ENCODE measurements at places on chromosomes 13 and 19.

GRCh38 chr13:72959643-72960042, 99.2 kb upstream of the KLF5 start:
- no peak for DNase-seq

DNA sequence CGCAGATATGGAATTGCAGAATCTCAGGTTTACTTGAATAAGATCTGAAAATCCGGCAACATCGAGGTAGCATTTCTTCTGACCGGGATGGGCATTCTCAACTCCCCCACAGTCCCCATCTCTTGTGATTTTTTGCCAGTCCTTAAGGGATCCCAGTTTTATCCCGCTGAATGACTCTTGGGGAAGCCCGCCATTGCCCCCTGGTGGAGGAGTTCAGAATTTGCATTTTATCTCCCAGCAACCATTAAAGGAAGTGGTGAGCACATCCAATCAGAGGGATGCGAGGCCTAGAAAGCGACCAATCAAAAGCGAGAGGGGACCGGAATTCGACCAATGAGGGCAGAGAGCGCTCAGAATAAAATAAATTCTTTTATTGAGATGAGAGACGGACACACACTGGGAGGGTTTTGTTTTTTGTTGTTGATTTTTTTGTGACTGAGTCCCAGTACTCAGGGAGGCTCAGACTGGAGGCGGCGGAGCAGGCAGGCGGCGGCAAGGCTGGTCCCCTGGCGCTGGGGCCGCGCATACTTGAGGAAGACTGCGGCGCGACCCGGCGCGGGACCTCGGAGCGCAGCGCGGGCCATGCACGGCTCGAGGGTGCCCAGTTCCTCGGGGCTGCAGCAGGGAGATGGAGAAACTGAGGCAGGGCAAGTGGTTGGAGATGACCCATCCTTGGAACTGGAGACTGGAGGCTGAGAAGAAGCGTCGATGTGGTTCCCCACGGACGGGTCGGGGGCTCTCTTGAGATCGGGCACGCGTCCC, 3.9 kb upstream of the TTC9B start:
- DNase-seq = peak; percentile 49

GRCh38 chr13:49740870-49741269, 49.6 kb upstream of the EBPL start:
- no peak for DNase-seq

DNA sequence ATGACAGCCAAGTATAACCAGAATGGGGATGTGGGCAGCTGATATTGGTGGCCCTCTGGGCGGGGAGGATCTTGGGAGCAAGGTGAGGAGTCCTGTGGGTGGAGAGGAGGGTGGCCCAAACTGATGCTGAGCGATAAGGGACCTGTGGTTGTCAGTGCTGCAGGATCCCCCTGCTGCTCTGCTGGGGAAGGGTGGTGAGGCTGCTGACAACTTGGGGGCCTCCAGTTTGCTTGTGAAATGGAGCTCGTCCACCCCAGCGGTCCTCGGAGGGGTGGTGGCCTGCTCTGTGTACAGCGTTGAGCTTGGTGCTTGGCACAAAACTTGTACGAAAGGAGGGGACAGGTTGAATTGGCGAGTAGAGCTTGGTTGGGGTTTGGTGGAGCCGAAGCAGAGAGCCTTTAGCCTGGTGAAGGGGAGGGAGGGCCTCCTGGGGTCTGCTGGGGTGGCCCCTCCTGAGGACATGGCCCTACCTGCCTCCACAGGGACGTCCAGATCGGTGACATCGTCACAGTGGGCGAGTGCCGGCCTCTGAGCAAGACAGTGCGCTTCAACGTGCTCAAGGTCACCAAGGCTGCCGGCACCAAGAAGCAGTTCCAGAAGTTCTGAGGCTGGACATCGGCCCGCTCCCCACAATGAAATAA, 2.9 kb downstream of the RPS11 start:
- DNase-seq = no peak

GRCh38 chr19:1744822-1745563, 8.3 kb upstream of the ONECUT3 start:
- no peak for DNase-seq

- no peak for DNase-seq
These were observed 71.0 kb downstream of the RAP2A start for GRCh38 chr13:97505017-97505416.

DNA sequence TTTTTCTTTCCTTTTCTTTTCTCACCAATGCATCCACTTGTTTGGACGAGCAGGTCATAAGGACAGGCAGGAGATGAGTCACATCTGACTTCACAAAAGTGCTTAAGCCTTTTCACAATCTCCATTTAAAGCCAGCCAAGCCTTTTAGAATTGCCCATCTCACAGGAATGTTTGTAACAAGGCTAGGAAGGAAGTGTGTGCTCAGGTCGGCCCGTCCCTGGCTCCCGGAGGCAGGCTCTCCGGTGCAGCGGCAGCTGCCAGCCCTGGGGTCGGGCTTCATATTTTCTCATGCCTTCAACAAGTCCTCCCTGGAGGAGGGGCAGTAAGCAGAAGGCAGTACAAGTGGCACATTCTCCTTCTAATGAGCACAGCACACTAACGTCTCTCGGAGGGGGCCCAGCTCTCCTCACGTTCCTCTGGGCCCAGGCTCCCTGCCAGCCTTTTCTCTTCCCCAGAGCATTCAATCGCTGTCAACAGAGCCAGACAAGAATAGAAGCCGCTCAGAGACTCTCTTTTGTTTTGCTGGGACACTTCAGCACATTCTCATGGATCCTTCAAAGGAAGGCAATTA, 180.5 kb downstream of the COL4A1 start:
- no peak for DNase-seq

- no peak for DNase-seq
These were observed 361.6 kb downstream of the COG6 start for GRCh38 chr13:40016953-40017660.

- no peak for DNase-seq
These were observed 23.4 kb upstream of the ZNF561 start for GRCh38 chr19:9644472-9644871.

DNA sequence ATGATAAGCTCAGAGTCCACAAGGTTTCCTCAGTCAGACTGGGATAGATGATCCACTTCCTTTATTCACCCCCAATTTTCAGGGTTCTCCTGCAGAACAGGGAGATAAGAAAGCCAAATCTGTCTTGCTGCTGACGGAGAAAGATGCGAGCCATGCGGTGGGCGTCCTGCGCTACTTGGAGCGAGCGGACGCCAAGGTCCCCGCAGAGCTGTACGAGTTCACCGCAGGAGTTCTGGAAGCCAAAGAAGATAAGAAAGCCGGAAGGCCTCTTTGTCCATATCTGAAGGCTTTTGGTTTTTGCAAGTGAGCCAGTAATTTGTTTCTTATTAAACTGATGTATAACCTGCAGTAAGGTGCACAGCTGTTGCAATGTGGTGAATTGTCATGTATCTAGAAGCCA, 66.7 kb downstream of the SLC7A9 start:
- no peak for DNase-seq

DNA sequence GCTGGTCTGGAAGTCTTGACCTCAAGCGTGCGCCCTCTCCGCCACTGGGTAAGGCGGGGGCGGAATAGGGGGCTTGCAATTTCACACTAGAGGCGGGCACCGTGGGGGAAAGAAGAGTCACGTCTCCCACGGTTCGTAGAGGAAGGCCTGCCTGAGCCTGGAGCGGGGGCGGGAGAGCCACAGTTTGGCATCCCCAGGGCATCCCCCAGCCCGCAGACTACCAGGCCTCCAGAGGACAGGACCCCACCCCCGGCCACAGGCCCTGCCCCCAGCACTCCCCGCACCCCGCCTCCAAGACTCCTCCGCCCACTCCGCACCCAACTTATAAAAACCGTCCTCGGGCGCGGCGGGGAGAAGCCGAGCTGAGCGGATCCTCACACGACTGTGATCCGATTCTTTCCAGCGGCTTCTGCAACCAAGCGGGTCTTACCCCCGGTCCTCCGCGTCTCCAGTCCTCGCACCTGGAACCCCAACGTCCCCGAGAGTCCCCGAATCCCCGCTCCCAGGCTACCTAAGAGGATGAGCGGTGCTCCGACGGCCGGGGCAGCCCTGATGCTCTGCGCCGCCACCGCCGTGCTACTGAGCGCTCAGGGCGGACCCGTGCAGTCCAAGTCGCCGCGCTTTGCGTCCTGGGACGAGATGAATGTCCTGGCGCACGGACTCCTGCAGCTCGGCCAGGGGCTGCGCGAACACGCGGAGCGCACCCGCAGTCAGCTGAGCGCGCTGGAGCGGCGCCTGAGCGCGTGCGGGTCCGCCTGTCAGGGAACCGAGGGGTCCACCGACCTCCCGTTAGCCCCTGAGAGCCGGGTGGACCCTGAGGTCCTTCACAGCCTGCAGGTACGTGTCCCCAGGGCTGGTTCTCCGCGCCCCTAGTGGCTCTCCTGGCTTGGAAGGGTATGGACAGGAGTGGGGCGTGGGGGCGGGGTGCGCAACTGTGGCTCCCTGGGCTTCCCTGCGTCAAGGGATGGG, at the start of gene ANGPTL4:
Gene ANGPTL4, plus strand, starts transcription at position 353 of the 969 bp plus-strand sequence. Its CDS starts 167 bp downstream, at position 520.
- no peak for DNase-seq

GRCh38 chr19:39139305-39139874, 13.8 kb downstream of the PAK4 start:
- DNase-seq = no peak

GRCh38 chr19:42450314-42450934, 7.7 kb upstream of the CXCL17 start:
- DNase-seq = peak; percentile 36

DNA sequence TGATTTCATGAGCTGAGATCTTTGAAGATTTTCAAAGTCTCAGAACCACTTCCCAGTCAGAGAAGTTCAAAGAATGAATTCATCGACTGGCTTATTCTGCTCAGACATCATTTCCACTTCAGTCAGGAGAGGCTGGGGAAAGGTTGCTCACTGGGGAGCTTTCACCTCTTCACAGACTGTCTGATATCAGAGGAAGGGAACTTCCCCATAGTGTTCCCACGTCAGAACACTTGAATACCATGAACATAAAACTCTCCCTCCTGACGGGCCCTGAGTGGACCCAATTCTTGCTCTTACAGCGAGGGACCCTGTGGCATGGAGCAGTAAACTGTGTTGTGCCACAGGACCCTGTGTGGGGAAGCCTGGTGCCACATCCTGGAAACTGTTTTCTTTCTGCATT, 492.6 kb downstream of the COG6 start:
- DNase-seq = no peak

DNA sequence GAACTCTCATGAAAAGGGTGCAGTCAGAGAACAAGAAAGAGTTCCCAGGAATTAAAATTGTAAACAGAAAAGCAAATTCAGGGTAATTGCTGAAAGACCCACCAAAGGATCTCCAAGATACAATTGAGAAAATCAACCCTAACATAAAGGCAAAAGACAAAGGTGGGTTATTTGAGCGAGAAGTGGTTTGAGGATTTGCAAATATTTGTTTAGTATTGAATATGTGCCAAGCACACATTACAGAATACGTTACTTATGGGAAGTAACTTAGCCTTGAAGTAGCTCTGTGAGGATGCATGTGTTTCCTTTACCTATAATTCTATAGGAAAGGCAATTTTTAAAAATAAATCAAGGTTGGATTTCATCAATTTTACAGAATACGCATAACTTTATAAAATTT, 10.0 kb upstream of the CEACAM21 start:
- no peak for DNase-seq

DNA sequence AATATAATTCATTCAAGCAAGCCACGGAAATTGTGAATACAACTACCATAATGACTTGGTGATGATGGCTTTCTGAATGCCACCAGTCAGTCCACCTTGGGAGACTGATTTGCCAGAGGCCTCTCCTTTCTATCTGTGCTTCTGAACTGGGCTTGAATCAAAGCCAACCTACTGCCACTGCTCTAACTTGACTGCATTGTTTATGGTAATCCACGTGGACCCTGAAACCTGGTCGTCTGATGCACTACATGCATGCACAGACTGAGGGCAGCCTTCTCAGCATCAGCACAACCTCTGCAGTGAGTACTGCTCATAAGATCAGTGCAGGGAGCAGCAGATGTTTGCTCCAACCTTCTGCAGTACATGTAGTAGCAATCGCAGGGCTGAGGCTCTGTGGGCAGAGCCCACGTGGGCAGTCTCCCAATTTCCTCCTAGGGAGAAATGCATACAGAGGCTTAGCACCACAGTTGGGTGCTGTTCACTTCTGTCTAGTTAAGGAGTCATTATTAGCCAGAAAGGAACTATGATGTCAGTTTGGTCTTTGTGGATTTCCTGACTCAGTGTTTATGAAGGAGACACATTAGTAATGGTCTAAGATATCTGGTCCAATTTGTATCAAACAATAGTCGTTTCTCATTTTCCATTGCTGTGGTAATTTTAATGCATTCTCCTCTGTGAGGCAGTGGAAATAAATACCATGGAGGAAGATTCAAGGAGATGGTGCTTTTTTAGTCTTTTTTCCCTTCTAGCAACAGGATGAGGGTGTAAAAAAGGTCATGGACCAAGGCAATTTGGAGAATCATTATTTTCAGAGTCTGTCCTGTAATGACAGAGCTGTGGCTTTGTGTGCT, 82.5 kb downstream of the AKAP11 start:
- DNase-seq = no peak

GRCh38 chr13:112664501-112665203, 25.2 kb upstream of the ATP11A start:
- no peak for DNase-seq

GRCh38 chr13:82963226-82964099, 918.8 kb downstream of the SLITRK1 start:
- DNase-seq = no peak

- no peak for DNase-seq
These were observed 23.4 kb downstream of the CEBPG start for GRCh38 chr19:33396701-33397535.

- DNase-seq = no peak
These were observed 49.4 kb downstream of the GAS6 start for GRCh38 chr13:113814435-113814821.

DNA sequence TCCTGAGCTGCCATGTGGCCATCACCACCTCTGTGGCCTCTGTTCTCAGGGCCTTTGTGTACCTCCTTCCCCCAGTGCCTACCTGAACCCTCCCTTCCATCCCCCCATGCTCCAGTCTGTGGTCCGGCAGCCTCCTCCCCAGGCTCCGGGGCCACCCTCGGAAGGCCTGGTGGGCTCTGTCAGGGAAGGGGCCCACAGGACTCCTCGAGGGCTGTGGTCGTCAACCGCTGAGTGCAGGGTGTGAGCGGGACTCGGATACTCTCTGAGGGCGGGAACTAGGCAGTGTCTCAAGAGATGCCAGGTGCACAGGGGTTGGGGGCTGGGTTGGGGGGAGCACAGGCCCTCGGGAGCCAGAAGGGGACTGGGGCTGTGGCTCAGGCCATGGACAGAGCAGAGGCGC, 3.9 kb downstream of the MAP2K7 start:
- no peak for DNase-seq

DNA sequence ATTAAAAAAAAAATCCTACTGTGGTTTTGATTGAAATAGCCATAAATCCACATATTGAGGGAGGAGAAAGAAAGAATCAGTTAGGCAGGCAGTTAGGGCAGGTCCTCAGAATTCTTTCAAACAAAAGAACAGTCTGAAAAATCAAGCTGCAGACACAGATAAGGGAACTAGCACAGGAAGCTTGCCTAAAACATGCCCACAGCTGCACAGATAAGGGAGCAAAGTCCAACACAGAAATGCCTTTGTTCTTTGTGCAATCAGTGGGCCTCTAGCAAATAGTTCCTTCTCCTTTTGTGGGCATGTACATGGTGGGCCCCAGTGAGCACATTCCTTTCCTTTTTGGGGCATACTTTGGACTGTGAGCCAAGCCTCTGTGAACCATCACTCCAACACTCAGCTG, 42.7 kb downstream of the UTP14C start:
- DNase-seq = no peak

- DNase-seq = no peak
These were observed 84.0 kb upstream of the LSM14A start for GRCh38 chr19:34088292-34088691.

GRCh38 chr19:1533510-1534150, 9.8 kb downstream of the PLK5 start:
- DNase-seq = no peak

Data from stimulated activated CD4-positive, alpha-beta T cell treated with anti-CD3 and anti-CD28 coated beads, Interleukin-15, amount 100 ng/mL, for 1 hour (primary cell).